ENCODE measurements at places on chromosomes 5 and 9.
A peak's percentile ranks its signal among the peaks of the same experiment; 100 is the strongest.

GRCh38 chr9:131899296-131900228, 159.7 kb upstream of the RAPGEF1 start:
- no peak for DNase-seq

GRCh38 chr9:136629001-136629878, 33.5 kb upstream of the EGFL7 start:
- no peak for DNase-seq

- DNase-seq: peak; percentile 23
Observed at GRCh38 chr5:37375091-37375490, 4.0 kb upstream of the WDR70 start.

DNA sequence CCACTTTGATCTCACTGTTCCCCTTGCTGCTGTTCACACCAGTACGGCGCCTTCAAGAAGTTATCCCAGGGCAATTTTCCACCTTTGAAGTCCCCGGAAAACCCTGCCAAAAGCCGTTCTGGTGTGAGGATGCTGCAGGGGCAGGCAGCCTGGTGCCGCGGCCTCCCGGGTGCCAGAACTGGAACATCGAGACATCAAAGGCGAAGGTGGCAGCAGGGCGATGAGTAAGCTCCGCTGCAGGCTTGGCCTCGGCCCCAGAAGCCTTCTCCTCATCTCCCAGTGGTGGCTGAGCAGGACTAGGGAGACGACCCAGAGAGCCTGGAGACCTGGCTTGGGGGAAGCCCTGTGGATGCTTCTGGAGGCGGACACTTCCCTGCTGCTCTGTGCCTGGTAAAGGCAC, 115.3 kb upstream of the MSX2 start:
- peak; percentile 63 for DNase-seq

DNA sequence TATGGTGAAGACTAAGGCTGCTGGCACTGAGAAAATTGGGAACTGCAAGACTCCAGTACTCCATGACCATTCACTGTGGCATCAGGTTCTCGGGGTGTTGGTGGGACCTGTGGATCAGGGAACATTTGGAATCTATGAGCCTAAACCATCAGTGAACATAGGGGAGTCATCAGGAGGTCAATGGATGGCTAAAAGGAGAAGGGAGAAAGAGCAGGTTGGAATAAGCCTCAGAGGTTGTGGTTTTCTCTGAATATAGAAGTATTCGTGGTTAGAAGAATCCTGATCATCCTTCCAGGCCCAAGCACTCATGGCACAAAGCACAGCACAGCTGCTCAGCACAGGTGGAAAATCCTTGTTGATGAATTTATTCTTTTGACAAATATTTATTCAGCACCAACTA, 156.6 kb downstream of the SEMA6A start:
- no peak for DNase-seq

DNA sequence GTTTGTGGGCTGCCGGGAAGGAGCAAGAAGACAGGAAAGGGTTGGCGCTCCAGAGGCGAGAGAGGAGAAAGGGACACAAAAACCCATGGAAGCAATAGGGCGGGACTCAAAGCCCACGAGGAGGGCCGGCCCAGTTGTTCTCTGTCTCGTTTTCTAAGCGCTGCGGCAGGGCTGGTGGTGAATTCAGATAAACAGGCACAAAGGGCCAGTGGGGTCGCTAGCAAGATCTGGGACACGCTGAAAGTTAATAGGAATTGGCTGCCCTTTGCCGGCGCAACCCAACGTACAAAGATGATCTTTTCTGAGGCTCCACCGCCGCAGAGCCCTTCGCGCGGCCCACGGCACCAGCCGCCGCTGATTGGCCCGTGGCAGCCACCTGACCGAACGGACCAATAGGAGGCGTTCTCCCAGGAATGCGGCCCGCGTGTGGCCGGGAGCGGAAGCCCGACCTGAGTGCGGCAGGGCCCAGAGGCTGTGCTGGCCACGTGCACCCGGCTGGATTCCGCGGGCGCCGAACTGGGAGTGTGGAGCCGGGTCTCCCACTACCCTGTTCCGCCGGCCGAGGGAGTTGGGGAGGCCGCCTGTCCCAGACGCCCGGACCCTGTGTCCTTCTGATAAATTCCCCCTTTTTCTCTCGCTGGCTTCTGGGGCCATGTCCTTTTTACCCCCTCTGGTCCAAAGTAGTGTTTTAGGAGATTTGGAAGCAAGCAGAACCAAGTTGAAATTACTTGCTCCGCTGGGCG, 16.8 kb upstream of the NSD1 start:
- DNase-seq: peak; percentile 54

All from Daoy (cell line).